IMR-90 (cell line): ENCODE measurements at places on chromosomes 12 and 14. TPM values are rescaled to one million over a fixed set of nuclear protein-coding genes. Genes with fewer than 3 reads are reported as not detected.

The IPO4 gene
- 39.4 and 39.9 TPM in 2 replicates for polyA plus RNA-seq

The HRK gene
- polyA plus RNA-seq, result not detected in 2 replicates

The RHEBL1 gene
- 0.39 and 0.62 TPM in 2 replicates for polyA plus RNA-seq

The GALNT16 gene
- 0.89 and 1.5 TPM in 2 replicates for polyA plus RNA-seq

The CLEC6A gene
- polyA plus RNA-seq, result not detected in 2 replicates

The PRH1 gene
- 2.3 and 3.0 TPM in 2 replicates for polyA plus RNA-seq

The RDH16 gene
- not detected in 2 replicates for polyA plus RNA-seq

The CYP46A1 gene
- polyA plus RNA-seq, result 0.24 and 0.31 TPM in 2 replicates

The TAS2R7 gene
- not detected in 2 replicates for polyA plus RNA-seq

The GLT8D2 gene
- polyA plus RNA-seq, result 43.3 and 47.9 TPM in 2 replicates

The KRT78 gene
- not detected in 2 replicates for polyA plus RNA-seq

The YBX3 gene
- polyA plus RNA-seq, result 131 and 132 TPM in 2 replicates

The IGF1 gene
- 0.12 and 0.19 TPM in 2 replicates for polyA plus RNA-seq

The FGD6 gene
- 2.0 and 2.6 TPM in 2 replicates for polyA plus RNA-seq

The RNF212B gene
- not detected in 2 replicates for polyA plus RNA-seq

The ZC3H10 gene
- polyA plus RNA-seq, result 1.1 and 1.5 TPM in 2 replicates

The AMHR2 gene
- not detected in 2 replicates for polyA plus RNA-seq

The MSRB3 gene
- 28.6 and 35.7 TPM in 2 replicates for polyA plus RNA-seq

DNA sequence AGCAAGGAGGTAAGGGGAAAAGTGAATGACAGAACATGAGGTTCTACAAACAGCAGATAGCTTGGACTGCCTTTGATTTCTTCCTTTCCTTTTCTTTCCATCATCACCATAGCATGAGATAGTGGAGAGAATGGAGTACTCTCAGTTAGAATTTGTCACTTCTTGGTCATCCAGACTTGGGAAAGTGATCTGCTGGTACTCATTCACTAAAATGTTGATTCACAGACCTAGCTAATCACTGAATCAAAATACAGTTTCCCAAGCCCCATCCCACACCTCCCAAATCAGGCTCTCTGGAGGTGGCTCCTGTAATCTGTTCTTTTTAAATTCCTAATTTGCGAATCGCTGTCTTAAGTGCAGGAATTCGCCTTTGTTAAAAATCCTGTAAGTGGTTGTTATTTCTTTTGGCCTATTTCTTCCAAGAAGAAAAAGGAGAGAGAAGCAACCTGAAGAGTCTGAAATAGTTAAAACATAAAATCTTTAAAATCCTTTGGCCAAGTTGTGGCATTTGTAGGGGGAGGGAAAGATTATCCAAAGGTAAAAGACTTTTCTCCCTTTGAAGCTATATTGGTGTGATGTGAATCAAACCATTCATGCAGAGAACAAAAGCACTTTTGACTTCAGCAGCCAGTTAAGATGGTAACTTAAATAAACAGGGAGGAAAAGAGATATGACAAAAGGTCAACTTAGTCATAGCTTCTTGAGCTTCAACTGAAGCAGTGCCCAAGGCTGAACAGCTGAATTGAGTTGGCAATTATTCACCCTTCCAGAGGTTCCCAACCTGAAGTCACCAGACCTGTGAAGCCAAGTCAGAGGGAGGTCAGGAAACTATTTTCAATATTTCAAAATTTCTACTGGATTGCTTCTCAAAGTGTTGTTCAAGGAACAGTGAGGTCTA lies 255.1 kb upstream of the KRR1 start:
- peak; percentile 80 for DNase-seq

DNA sequence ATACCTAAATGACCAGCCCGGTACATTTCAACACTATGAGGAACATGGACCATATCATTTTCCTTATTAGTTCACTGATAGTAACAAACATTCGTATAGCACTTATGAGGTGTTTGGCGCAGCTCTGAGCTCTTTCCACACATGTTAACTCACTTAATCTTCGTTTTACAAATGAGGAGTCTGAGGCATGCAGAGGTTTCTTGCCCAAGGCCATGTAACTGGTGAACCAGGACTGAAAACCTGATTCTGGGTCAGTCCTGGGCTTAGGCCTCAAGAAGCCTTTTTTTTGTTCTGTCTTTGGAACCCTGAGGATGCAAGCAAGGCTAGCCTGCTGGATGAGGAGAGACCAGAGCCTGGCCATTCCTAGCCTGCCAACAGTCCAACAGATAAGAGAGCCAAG lies 55.0 kb downstream of the C14orf132 start:
- no peak for DNase-seq

- DNase-seq, result no peak
Measured at GRCh38 chr12:123763093-123763492, 992 bp downstream of the DNAH10 start.

- DNase-seq, result no peak
Measured at GRCh38 chr12:63224396-63224795, 73.4 kb upstream of the AVPR1A start.

DNA sequence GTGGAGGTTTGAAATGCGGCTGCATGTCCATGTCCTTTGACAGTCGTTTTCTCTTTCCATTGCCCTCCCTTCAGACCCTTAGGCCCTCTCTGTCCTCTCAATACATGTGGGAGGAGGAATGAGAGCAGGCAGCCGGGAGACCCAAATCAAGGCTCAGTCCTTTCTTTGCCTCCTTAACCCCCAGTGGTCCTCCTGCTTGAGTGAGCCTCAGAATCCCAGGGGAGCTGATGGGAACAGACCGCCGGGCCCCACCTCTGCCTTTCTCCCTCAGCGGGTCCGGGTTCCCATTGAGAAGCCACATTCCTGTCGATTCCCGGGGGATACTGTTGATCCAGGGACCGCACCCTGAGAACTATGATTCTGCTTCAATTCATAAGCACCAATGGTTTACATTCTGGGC lies 77.9 kb upstream of the RFLNA start:
- no peak for DNase-seq

GRCh38 chr12:24111616-24112015 lies 162.1 kb upstream of the SOX5 start:
- peak; percentile 68 for DNase-seq

DNA sequence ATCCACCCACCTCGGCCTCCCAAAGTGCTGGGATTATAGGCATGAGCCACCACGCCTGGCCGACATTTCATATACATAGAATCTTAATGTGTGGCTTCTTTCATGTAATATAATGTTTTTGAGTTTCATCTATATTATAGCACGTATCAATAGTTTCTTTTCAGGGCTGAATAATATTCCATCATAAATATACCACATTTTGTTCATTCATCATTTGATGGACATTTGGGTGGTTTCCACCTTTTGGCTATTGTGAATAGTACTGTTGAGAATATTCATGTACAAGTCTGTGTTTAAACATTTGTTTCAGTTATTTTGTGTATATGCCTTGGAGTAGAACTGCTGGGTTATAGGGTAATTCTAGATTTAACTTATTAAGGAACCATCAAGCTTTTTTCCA lies 12.0 kb downstream of the ACVR1B start:
- DNase-seq, result no peak

GRCh38 chr12:106051853-106052531 lies 86.8 kb downstream of the NUAK1 start:
- DNase-seq, result peak; percentile 34

GRCh38 chr12:51874486-51874885 lies 13.4 kb upstream of the ANKRD33 start:
- DNase-seq, result no peak

DNA sequence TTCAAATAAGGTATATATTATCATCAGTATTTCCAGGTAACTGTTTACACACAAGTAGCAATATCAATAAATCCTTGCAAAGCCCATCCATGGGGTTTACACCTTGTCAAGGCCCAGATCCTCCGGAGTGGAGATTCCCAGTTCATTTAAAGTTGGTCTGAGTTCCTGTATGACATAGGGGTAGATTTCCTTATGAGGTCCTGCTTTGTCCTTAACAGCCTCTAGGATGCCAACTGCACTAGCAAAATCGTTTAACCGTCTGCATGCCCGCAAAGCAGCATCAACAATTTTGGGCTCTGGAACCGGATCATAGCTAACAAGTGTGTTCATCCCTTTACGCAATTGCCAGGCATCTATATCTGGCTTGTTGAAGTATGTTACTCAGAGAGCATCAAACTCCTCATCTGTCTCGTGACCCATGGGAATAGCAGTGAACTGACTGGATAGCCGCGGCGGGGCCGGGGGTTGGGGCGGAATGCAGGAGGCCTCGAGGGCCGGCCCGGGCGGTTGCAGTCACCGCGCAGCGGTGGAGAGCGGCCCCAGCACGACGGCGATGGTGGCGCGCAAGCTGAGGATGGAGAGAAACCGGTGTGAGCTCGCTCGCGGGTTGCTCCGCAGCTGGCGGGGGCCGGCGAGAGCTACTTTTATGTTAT lies 30.6 kb upstream of the FBXO34 start:
- DNase-seq, result peak; percentile 89

DNA sequence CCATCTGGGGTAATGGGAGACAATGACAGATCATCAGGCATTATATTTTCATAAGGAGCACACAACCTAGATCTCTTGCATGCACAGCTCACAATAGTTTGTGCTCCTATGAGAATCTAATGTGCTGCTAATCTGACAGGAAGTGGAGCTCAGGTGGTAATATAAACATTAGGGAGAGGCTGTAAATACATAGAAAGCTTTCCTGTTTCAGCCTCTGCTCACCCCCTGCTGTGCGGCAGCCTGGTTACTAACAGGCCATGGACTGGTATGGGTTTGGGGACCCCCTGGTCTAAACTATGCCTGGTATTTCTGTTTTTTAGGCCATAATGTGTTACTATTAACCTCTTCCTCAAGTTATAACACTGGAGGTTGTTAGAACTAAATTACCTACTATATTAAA lies 1373.7 kb downstream of the LRFN5 start:
- no peak for DNase-seq

- no peak for DNase-seq
Measured at GRCh38 chr14:92384461-92385133, 61.6 kb downstream of the SLC24A4 start.

DNA sequence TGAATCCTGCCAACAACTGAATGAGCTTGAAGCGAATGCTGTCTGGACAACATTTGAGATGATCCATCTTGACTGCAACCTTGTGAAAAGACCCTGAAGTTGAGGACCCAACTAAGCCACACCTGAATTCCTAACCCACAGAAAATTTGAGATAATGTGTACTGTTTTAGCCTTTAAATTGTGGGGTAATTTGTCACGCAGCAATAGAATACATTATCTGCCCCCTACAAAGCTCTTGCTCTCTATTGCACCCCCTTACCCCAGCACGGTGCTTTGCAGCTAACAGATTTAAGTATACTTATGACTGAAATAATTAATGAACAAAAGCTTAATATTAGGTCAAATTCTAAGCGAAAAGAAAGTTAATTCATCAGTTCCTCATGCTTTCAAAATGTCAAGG lies 1.6 kb downstream of the POLE2 start:
- DNase-seq, result no peak

- DNase-seq, result no peak
Measured at GRCh38 chr12:89880690-89881350, 172.2 kb upstream of the ATP2B1 start.

DNA sequence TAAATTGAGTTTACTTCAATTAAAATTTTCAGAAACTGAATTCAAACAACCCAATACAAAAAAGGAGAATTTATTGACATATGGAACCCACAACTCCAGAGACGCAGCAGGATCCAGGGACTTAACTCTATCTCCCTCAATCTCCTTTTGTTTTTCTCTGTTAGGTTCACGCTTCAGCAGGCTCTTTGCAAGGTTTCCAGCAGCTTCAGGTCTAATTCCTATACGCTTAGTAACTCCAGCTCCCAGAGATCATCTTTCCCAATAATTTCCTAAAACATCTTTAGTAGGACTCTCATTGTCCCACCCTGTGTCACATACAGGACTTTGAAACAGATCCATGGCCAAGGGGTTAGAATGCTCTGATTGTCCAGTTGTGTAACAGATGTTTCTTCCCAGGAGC lies 175.2 kb downstream of the RMST start:
- no peak for DNase-seq

- no peak for DNase-seq
Measured at GRCh38 chr12:57630891-57631433, 2.0 kb downstream of the B4GALNT1 start.

GRCh38 chr14:84340938-84341337 lies 1189.0 kb upstream of the FLRT2 start:
- DNase-seq, result peak; percentile 50

GRCh38 chr12:79115743-79116142 lies 251.2 kb downstream of the SYT1 start:
- DNase-seq, result no peak

DNA sequence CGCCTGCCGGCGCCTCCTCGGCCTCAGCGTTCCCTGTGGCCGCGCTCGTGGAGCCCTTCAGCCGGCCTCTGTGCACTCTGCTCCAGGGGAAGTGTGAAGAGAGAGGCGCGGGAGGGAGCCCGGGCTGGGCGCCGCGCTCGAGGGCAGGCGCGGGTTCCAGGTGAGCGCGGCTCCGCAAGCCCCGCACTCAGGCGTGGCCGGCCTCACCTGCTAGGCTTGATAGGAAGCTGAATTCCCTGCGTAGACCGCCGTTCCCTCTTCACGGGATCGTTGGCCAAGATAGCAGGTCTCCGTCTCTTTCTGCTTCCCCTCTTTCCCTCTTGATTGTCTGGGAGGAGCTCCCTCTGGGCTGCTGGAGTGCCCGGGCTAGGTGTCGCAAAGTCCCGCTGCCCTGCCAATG lies 89.7 kb downstream of the ASCL4 start:
- DNase-seq, result no peak

DNA sequence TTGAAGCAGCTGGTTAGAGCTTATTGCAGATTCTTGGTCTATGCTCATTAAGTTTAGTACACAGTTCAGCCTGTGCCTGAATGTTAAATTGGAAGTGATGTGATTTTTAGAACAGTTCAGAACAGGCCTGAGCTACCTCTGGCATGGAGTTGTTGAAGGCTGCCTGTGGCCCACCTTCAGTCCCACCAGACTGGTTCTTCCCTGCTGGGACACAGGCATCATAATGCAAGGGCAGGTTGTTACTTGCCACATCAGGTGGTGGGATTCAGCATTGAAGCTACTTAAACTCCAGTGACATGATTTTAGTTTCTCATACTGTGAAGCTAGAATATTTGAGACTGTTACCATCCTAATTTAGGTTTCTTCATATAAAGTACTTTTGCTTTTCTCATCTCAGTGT lies 49.4 kb downstream of the PROX2 start:
- DNase-seq, result no peak

GRCh38 chr14:71745072-71745471 lies 187.2 kb upstream of the RGS6 start:
- DNase-seq, result no peak

DNA sequence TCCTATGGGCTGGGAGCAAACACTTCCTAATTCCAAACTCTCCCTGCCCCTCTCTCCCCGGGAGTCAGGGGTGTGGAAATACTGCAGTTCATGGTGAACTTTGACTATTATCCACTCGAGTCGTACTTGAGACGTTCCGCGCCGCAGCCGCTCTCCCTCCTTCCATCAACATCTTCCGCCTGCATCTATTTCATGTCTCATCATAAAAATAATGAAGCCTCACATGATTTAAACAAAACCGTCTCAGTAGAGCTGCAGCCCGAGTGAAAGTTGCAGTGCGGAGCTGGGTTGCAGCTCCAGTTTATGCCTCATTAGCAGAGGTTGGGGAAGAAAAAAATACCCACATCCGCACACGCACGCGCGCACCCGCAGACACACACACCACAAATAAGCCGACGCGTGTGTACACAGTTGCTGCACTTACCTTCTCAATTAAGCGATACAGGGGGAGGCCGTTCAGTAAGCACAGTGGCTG lies 283 bp downstream of the LMO3 start:
- peak; percentile 12 for DNase-seq

GRCh38 chr14:75969126-75969525 lies 12.7 kb downstream of the TGFB3 start:
- DNase-seq, result no peak
